ENCODE measurements at places on chromosomes 3 and 15.

- peak; percentile 70 for DNase-seq
Measured at GRCh38 chr3:99895703-99896441, 78.2 kb downstream of the CMSS1 start.

GRCh38 chr3:64166584-64167162 lies 58.6 kb downstream of the PRICKLE2 start:
- no peak for DNase-seq

DNA sequence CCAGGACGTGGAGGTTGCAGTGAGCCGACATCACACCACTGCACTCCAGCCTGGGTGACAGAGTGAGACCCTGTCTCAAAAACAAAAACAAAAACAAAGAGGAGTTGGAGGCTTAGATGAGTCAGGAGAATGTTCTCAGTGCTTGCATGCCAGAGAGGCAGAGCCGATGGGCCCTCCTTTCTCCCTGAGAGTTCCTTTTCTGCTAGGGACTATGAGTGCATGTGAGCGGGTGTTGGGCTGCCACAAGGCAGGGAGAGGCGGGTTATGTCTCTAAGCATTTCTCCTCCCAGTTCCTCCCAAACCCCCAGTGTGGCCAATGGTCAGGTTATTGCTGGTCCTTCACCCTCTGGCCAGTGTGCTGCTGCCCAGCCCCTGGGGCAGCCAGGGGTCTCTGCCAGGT lies 45.1 kb downstream of the RTP1 start:
- DNase-seq = no peak

GRCh38 chr15:40466426-40467260 lies 4.1 kb upstream of the CHST14 start:
- DNase-seq = no peak

GRCh38 chr3:28212681-28213080 lies 28.7 kb upstream of the CMC1 start:
- DNase-seq = no peak

DNA sequence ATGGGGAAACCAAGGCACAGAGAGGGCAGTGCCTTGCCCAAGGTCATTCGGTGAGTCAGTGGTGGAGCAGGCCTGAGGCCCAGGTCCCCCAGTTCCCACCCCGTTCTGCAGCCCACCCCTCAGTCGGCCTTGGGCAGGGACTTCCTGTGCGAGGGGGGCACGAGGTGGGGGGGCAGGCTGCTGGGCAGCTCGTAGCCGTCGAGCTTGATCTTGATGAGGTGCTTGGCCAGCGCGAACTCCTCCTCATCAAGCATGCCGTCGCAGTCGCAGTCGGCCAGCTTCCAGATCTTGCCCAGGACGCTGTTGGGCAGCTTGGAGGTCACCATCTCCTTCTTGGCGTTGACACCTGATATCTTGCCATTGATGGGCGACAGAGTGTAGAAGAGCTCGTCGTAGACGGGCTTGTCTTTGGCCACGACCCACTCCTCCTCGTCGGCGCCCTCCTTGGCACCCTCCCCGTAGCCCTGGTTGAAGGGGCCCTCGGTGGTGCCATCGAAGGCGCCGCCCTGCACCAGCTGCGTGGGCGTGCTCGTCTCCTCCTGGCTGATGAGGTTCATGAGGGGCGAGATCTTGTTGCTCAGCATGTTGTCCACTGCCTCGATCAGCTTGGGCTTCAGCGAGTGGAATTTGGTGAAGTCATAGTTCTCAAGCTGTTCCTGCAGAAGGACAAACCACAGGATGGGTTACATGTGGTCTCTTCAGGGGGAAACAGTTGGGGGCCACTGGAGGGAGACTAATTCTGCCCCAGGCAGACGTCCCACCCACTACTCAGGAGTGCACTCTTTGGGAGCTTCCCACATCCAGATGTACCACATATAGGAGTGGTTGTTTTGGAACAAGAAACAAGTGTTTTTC lies 6.9 kb upstream of the SPTBN5 start:
- DNase-seq = no peak

- DNase-seq = no peak
Measured at GRCh38 chr15:93523481-93523880, 434.5 kb upstream of the RGMA start.

- DNase-seq = no peak
Measured at GRCh38 chr3:167918008-167918596, 177.6 kb downstream of the GOLIM4 start.

DNA sequence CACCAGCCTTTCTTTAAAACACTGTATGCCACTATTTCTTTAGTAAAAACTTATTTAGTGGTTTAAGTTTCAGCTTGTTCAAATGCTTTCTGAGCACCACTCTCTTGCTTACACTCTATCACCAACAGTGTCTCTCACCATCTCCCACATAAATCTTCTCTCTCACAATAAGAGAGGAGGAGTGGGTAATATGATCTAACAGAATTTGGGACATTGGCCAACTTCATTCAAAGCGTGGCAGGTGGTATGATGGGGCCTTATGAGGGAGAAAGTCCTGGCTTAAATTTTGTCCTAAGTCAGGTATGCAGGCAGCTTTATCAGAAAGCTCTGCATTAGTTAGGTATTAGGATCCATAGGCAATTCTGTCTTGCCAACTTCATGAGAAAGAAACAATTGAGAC lies 1132.5 kb downstream of the TUSC7 start:
- DNase-seq = no peak

GRCh38 chr3:185825006-185825638 lies at the start of gene IGF2BP2:
TSS of gene IGF2BP2 (minus strand) at chr3:185825042. CDS start at chr3:185824960, 82 bp downstream.
- DNase-seq = no peak

DNA sequence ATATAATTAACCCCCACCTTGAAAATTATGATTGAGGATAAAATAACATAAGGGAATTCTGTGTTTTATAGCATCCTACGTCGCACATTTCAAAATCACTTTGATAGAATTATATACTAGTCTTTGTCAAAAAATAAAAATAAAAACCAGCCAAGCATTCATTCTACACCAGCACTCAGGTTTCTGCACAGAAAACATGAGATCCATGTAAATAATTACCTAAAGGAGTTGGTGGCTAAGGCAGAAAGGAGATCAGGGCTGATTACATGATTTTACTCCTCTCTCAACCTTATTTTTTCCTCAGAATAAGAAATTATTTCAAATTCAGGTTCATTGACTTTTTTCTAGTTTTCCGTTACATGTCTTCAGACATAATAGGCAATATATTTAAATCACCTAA lies 194.5 kb downstream of the PLCH1 start:
- no peak for DNase-seq

- no peak for DNase-seq
Measured at GRCh38 chr3:65953301-65953812, 85.4 kb downstream of the MAGI1 start.

- DNase-seq = no peak
Measured at GRCh38 chr3:38122712-38123290, 14.1 kb downstream of the ACAA1 start.

GRCh38 chr15:85324202-85324601 lies 56.2 kb upstream of the AKAP13 start:
- DNase-seq = no peak

- no peak for DNase-seq
Measured at GRCh38 chr3:170558427-170558826, 27.4 kb downstream of the SLC7A14 start.

DNA sequence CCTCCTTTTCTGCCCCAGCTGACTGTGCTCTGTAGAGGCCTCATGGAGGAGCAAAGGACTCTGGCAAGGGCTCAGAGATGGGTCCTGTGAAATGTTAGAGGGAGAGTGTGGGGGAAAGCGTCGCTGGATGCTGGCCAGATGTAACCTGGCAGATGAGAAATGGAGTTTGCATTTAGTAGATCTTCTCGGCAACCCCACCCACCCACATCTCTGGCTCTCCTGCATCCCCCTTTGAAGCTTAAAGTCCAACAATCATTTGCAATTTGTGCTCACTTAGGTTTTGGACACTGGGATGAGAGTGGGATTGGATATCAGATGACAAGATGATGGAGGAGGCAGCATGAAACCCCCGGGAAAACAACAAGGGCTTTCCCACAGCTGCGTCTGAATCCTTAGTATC lies 523.6 kb upstream of the MCTP2 start:
- DNase-seq = no peak

DNA sequence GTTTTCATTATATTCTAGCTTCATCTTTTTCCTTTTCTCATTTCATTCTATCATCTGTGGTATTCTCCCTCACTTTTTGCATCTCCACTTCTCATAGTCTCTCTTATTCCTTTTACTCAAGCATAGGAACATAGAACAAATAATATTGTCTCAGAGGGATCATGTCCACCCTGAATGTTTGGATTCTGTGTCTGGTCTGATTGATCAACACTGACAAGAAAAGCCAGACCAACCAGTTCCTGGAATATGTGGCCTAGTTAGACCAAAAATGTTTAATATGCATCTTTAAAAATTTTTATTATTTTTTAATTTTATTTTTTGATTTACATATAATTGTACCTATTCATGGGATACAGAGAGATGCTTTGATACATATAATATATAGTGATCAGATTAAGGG lies 212.0 kb upstream of the ALCAM start:
- DNase-seq = no peak

DNA sequence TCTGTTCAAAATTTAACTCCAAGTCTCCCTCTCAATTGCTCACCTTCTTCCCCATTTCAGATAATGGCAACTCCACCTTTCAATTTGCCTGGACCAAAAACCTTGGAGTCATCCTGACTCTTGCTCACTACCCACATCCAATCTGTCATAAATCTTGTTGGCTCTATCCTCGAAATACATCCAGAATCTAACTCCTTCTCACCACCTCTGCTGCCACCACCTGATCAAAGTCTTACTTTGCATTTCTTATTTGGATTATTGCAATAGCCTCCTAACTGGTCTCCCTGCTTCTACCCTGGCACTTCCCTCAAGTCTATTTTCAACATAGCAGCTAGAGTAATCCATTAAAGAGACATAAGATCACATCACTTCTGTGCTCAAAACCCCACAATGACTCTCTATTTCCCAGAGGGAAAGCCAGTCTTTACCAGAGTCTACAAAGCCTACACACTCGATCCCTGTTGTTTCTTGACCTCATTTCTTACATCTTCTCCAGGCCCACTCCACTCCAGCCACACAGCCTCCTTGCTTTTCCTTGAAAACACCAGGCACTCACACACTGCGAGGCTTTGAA lies 86.6 kb downstream of the GPR156 start:
- no peak for DNase-seq

DNA sequence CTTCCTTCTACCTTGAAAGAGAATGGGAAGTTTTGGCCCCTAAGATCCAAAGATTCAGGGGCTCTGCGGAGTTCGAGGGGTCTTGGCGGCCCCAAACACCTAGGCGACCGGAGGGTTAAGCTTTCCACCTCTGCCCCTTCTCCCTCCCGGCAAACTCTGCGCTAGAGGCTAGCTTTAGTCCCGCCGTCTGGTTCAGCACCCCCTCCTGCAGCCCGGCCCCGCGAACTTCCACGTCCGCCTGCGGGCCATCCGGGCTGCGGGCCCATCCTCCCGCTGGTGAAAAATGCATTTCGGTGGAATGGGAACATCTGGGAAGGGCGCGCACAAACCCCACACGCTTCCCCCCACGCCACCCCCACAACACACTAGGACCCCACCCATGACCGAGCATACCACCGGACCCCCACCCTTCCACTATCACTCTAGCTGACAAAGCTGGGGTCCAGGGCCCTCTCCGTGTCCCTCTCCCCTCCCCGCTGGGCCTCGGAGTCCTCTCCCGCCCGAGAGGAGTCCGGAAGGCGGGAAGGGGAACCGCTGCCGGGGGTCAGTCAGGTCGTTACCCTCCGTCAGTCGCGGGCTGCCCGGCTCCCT lies 1.0 kb downstream of the SHOX2 start:
- DNase-seq = no peak

GRCh38 chr3:33881156-33882064 lies 83.0 kb downstream of the PDCD6IP start:
- DNase-seq = no peak

DNA sequence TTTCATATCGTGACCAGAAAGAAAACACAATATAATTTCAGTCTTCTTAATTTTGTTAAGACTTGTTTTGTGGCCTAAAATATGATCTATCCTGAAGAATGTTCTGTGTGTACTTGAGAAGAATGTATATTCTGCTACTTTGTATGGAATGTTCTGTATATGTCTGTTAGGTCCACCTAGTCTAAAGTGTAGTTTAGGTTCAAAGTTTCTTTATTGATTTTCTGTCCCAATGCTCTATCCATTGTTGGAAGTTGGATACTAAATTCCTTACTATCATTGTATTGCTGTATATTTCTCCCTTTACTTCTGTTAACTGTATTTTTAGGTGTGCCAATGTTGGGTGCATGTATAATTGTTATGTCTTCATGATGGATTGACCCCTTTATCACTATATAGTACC lies 21.2 kb downstream of the OR5AC2 start:
- DNase-seq = no peak

DNA sequence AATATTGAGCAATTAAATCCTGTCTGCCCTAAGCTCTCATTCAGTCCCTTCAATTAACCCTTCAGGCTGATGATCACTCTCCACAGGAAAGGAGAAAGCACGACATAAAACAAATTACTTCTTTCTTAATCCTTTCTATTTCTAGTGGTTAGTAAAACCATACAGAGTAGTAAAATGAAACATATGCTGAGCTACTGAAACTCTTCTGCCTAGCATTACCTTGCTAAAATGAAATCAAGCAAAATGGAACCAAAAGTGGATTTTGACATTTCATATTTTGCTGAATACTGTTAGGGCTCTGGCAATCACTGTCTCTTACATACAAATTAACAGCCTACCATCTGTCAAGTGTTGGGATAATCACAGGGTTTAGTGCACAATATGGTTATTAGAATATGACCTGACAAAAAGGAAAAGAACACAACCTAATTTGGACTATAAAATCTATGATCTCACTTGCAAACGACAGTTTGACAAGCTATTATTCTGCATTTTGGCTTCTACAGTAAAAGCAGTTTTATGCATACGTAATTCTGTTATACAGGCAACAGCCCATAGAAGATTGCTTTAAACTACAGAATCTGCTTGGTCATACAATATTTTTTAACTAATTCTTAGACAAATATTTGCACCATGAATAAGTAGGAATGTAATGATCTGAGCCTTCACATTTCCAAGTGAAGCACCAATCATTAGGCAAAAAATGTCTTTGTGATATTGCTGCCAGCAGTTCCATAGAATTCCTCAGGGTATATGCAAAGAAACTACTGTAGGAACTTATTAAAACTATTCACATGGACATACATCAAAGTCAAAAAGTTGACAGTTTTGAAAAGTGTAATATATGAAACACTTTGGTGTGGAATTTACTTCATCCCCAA lies 105.0 kb downstream of the FHIT start:
- DNase-seq = no peak

- no peak for DNase-seq
Measured at GRCh38 chr3:18207226-18207625, 217.9 kb downstream of the SATB1 start.

DNA sequence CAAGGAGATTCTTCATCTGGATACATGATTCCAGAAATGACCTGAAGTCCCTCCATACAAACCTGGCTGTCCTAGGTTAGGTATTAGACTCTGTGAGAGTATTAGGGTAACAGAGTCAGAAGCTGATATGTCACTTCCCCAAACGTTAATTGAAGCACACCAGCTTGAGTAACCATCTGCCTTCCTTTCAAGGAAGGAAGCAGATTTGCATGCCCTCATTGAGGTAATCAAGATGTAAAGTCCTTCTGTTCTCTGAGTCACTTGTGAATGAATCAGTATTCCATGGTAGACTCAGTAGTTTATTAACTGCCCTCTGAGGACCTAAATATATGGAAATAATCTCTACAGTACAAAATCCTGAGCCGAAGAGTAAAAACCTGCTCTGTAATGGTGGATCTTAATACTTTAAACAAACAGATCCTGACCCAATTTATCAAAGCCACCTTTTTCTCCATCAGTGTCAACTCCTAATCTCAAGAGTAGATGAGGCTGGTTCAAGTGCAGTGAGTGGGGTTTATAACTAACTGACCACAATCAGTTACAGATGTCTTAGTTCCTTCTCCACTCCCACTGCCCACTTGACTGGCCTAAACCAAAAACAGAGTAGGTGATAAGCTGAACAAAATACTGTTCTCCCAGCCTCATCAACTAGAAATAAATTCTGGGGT lies 246.2 kb upstream of the CHRM5 start:
- DNase-seq = peak; percentile 90

Data from kidney epithelial cell (primary cell).